ENCODE measurements at places on chromosomes 3 and 15.

DNA sequence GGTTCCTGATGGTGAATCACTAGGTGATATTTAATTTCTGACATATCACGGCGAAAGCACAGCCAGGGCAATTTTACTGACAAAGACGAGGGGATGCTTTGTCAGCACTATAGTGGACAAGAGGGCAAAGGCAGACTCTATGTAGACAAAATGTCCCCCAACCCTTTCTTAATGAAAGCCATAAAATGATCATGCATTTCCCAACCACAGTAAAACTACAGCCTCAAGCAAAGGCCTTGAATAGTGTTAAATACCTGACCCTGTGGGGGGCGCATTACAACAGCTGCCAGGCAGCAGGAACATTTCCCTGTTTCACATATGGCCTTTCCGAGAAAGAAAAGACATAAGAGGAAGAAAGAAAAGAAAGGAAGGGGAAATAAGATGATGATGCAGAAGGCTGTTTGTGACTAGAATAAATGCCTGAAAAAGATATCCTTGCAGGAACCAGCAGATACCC is 49.5 kb downstream of the GLDN start:
- no peak for DNase-seq

GRCh38 chr15:66757030-66757429 is 55.0 kb downstream of the SMAD6 start:
- DNase-seq = no peak

- DNase-seq = no peak
These were observed 117.0 kb upstream of the CCDC54 start for GRCh38 chr3:107260207-107260606.

- no peak for DNase-seq
These were observed 144.5 kb downstream of the NAALADL2 start for GRCh38 chr3:175003590-175003989.

- no peak for DNase-seq
These were observed 97.1 kb downstream of the FBLN2 start for GRCh38 chr3:13645801-13646637.

- DNase-seq = no peak
These were observed 1.4 kb upstream of the MUC13 start for GRCh38 chr3:124935794-124936542.

DNA sequence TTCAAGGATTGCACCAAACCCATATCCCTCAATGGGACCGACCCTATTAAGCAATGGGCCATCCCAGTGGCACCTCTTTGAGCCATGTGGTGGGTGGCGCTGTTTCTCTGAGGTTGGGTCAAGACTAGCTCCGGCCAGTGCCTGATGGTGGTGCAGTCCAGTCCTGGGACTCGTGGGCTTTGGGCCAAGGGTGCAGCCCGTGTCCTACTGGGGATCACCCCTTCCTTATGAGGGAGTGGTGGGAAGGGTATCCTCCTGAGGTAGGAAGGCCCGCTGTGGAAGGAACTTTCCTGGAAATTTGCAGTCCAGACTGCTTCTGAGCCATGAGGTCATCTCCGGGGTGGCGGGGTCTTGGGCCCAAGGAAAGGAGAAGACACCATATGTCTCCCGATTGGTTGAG is 231.6 kb downstream of the SNRPN start:
- DNase-seq = no peak

GRCh38 chr3:156491192-156491591 is 63.7 kb downstream of the SSR3 start:
- no peak for DNase-seq

Data from suppressor macrophage treated with lipopolysaccharide for 1 hour (primary cell).